CD4-positive, alpha-beta T cell treated with Interleukin-4 for 4 hours (primary cell): ENCODE measurements at places on chromosomes 3 and 15.

DNA sequence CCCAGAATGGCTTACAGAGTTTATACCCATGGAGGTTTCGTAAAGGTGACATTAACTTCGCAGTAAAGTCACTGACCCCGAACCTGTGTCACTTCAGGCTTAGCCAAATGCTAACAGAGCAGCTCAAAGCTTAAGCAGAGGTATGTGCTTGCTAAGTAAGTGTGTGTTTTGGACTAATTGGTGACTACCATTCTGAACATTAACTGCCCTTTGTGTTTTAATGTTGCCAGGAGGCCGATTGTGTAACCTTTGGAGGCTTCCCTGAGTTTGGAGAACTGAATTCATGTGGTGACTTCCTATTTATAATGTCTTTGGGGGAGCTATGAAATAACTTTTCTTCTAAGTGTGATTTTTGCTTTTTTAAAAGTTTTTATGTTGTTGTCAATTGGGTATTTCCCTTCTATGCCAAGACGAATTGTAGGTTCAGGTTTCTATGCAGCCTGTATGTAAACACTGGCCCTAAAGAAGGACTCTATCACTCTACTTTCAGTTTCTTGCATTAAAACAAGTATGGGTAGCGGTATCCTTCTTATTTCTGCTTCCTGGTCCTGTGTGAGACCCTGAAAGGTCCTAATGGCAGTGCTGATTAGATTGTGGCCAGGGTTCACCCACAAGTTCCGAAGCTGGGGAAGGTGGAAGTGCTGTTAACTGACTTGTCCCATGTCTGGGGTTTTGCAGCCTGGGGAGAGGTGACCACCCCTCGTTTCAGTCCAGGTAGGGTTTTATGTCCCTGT lies 86.3 kb downstream of the IGF1R start:
- DNase-seq: no peak

- no peak for DNase-seq
Observed at GRCh38 chr3:129601713-129602112, 4.8 kb downstream of the PLXND1 start.

DNA sequence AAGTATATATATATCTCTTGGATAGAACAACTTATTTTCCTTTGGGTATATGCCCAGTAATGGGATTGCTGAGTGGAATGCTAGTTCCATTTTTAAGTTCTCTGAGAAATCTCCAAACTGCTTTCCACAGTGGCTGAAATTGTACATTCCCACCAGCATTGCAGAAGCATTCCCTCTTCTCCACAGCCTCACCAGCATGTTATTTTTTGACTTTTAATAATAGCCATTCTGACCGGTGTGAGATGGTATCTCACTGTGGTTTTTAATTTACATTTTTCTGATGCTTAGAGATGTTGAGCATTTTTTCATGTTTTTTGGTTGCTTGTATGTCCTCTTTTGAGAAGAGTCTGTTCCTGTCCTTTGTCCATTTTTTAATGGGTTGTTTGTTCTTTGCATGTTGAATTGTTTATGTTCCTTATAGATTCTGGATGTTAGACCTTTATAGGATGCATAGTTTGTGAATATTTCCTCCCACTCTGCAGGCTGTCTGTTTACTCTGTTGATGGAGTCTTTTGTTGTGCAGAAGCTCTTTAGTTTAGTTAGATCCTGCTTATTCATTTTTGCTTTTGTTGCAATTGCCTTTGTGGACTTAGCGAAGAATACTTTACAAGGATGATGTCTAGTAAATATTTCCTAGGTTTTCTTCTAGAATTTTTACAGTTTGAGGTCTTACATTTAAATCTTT lies 82.7 kb upstream of the NR2F2 start:
- no peak for DNase-seq

DNA sequence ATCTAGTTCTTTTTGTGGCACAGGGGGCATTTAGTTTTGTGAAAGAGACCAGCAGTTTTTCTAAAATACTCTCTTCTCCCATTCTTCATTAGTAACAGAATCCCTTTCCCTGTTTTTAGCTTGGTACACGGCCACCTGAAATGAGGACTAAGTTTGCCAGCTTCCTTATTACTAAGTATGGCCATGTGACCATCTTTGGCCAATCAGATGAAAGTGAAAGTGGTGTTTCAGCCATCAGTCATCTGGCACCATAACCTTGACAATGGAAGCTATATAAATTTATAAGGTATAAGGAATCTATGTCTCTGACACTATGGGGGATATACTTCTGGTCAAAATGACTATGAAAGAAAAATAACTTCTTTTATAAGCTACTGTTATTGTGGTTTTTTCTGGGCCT lies 570.4 kb downstream of the AGBL1 start:
- DNase-seq: no peak

- peak; percentile 12 for DNase-seq
Observed at GRCh38 chr3:106276755-106277612, 408.2 kb upstream of the CBLB start.

GRCh38 chr3:16817197-16817596 lies 67.6 kb upstream of the PLCL2 start:
- DNase-seq: no peak

DNA sequence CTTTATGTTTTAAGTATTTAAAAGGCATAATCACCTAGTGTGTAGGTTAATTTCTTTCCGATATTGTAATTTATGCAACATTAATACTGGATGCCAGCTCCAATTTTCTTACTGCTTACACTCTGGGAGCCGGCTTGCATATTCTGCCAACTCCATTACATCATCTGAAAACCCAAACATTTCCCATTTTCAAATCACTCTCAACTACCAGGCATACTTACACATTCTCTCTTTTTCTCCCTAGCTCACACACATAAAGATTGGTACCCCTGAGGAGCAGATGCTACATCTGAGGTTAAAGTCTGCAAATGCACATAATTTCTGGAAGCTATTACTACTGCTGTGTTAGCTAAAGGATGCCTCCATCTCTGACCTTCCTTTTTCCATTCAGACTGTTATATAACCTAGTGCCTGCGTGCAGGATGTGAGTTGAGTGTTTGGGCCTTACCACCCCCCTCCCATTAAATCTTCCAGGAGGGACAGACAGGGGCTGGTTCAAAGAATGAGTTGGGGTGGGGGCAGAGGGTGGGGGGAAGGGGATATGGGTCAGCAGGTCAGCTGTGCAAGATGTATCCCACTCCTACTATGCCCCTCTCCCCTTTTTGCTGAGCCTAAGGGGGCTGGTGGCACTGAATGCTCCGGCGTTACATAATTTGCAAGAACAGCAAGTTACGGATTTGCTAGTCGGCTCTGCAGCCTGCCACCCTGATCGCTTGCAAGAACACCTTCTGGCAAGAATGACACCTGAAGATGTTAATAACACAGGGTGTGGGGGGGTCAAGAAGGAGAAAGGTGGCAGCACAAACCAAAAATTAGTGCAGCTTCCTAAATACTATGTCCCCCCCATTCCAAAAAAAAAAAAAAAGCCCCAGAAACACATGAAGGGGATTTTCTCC lies 2.5 kb downstream of the RORA start:
- DNase-seq: no peak

DNA sequence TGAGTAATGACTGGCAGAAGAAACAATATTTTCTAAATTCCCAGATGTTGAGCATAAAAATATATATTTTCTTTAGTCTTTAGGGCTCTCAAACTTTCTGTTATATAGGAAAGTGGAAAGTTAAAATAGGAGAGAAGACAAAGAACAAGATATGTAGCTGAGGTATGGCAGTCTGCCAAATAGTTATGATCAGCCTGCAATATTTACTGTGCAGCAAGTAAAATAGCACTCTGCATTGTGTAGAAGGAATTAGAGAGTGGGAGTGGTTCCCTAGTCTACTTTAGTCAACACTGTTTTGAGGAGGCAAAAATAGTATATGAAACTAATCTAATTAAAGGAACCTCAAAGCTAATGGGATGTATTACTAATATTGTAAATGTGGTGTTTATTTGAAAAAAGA lies 978.1 kb upstream of the ALCAM start:
- no peak for DNase-seq
